Upper lobe of left lung (tissue), 6 donors: ENCODE measurements at places on chromosomes 16 and 17.
A peak's percentile ranks its signal among the peaks of the same experiment; 100 is the strongest.

DNA sequence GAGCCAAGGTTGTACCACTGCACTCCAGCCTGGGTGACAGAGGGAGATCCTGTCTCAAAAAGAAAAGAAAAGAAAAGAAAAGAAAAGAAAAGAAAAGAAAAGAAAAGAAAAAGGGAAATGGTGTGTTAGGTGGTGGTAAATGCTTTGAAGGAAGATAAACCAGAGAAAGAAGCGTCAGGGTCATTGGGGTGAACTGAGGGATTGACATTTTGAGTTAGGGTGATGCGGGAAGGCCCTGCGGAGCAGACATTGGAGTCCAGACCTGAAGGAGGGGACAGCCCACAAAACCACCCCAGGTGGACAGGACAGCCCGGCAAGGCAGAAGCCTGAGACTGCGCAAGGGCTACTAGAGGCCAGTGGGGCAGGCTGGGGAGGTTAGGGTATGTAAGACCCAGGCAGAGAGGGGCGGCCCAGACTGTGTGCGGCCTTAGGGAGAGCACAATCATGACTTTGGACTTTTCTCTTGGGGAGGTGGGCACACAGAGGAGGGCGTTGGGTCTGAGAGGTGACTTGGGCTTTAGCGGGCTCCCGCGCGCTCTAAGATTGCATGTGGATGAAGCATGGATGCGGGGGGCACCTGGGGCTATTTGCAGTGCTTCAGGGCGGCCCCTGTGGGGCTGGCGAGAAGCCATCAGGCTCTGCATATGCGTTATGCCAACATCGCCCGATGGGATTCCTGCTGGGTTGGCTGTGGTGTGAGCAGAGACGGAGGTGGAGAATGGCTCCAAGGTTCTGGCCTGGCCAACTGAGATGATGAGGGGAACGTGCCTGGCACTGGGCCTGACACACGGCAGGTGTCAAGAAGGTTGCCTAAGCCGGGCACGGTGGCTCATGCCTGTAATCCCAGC, 3.3 kb upstream of the GAA start:
- no peak for DNase-seq

- no peak for DNase-seq
Observed at GRCh38 chr17:77416105-77416713, 275.4 kb downstream of the SEC14L1 start.

DNA sequence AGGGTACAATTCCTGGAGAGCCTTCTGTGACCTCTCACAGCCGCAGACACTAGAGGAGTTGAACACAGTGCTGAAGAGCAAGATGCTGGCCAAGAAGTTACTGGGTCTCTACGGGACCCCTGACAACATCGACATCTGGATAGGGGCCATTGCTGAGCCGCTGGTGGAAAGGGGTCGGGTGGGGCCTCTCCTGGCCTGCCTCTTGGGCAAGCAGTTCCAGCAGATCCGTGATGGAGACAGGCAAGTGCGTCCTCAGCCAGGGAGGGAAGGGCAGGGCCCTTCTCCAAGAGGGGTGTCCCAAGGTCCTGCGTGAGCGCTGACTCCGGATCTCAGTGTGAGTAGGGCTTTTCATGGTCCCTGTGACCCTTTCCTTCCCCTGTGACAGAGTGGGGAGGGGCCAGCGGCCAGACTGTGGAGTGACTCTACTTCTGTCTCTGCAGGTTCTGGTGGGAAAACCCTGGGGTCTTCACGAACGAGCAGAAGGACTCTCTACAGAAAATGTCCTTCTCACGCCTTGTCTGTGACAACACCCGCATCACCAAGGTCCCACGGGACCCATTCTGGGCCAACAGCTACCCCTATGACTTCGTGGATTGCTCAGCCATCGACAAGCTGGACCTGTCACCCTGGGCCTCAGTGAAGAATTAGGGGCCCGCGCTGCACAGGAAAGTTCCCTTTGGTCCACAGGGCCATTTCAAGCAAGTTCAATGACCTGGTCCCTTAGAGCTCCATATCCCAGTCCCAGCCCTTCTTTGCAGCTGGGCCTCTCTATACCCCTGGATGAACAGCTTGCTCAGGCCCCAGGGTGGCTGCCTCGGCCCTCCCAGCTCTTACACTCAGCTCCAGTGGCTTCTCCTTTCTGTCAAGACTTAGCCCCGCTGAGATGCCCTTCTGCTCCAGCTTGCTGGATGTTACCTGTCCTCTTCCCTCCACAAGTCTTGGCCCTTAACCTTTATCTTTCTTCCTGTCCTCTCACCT, 13.1 kb downstream of the MPO start:
- DNase-seq, result no peak

GRCh38 chr17:53148058-53148457, 674.7 kb upstream of the KIF2B start:
- no peak for DNase-seq

DNA sequence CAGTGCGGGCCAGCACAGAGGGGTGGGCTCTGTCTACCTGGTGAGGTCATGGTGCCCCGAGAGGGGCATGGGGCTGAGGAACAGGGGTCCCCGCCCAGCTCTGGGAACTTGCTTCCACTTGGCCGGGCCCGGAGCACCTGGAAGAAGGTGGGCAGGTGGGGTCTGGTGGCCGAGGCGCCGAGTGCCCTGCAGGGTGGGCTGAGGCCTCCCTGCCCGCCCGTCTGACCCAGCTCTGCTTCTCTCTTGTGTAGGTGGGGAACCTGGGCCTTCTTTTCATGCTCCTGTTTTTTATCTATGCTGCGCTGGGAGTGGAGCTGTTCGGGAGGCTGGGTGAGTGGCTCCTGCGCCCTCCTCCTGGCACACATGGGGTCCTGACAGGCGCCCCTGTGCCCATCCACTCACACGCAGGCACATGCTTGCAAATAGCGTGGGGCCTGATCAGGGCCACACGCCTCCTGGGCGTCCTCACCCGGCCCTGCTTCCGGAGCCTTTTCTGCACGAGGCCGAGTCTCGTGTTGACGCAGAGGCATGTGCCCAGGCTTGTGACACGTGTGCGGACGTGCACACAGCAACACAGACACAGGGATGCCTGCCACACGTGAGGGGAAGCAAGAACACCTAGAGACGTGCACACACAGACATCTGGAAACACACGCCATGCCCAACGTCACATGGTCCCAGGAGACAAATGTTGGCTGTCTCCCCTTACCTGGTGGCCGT, 8.2 kb downstream of the TPSG1 start:
- peak; percentile 70 for DNase-seq

GRCh38 chr16:7026639-7027038, 306.0 kb upstream of the RBFOX1 start:
- no peak for DNase-seq
